ENCODE measurements at places on chromosomes 11 and 22.

GRCh38 chr11:109304159-109304558, 117.8 kb upstream of the C11orf87 start:
- no peak for DNase-seq

DNA sequence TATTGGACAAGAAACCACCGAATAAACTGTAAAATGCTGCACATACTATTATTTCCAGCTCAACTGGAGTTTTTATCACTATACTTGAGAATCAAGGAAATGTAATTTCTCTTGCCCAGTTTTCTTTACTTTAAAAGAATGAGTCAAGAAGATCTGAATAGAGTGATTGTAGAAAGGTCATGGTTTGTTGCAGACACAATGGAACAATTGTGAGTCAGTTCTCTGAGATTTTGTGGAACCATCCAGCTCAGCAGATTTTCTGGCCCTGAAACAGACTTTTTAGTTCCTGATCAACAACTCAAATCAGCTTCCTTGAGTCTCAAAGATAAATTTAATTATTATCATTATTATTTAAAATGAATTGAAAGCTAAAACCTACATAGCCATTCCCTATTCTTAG, 1.3 kb downstream of the TCN1 start:
- no peak for DNase-seq

DNA sequence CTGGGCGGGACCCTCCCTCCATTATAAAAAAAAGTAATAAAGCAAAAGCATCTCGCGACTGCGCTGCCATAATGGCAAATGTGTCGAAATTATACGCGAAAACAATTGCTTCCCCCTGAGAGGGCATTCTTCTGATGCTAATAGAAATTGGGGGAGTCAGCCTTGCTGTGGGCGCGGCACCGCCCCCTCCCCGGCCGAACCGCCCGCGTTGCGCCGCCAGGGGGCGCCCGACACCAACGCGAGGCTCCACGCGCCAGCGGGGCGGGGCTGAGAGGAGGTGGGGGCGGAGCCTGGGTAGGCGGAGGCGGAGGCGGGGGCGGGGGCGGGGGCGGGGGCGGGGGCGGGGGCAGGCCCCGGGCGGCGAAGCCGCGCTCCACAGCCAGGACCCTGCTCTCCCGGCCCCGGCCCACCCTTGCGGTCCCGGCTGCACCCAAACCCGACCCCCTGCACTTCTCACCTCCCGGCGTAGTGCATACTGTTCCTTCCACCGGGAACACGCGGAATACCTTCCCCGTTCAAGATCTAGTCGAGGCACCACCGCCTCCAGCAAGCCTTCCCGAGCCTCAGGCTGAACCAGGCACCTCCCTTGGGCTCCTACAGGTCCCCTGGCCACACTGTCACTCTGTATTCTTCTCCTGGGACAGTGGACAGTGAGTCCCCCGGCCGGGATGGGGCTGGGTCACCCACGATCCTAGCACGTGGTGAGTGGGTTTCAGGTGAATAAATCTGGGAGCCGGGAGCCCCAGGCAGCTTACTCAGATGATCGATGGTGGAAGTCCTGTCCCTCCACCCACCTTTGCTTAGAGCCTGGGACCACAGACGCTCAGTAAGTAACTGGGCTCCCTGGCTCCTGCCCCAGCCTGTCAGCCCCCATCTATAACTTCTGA, 15.5 kb upstream of the UPK3A start:
- DNase-seq = peak; percentile 75

GRCh38 chr11:13962562-13963168, at the start of gene SPON1:
SPON1 (plus strand) TSS chr11:13962723; CDS start chr11:13962905, 182 bp downstream.
- no peak for DNase-seq

- DNase-seq = no peak
Observed at GRCh38 chr11:122706291-122707088, 51.0 kb downstream of the UBASH3B start.
